ENCODE measurements at places on chromosomes 16 and 17.

- no peak for DNase-seq
Observed at GRCh38 chr17:7313088-7313889, 1.9 kb downstream of the GPS2 start.

- DNase-seq = no peak
Observed at GRCh38 chr16:11386054-11386680, 40.9 kb downstream of the RMI2 start.

GRCh38 chr17:56581635-56582627, 11.6 kb upstream of the NOG start:
- no peak for DNase-seq

DNA sequence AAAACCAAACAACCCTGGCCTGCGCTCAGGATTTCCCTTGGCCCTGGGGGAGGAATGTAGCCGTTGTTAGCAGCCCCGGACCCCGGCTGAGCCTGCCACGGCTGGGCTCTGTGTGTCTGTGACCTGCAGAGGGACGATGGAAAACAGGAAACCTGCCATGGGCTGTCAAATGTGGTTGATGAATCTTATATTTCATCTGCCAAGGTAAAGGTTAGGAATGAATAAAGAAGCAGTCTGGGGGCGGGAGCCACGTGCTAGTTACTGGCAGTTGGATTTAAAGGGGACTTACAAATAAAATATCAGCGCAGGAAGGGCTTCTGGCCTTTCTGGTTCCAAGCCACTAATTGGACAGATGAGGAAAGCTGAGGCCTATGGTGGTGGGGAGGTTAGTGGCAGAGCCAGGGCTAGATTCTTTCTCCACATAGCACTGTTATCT, at the start of gene KRT23:
KRT23 (minus strand) TSS at position 263 of the 436 bp plus-strand sequence. CDS start 1,043 bp downstream, outside the sequence.
- peak; percentile 16 for DNase-seq

DNA sequence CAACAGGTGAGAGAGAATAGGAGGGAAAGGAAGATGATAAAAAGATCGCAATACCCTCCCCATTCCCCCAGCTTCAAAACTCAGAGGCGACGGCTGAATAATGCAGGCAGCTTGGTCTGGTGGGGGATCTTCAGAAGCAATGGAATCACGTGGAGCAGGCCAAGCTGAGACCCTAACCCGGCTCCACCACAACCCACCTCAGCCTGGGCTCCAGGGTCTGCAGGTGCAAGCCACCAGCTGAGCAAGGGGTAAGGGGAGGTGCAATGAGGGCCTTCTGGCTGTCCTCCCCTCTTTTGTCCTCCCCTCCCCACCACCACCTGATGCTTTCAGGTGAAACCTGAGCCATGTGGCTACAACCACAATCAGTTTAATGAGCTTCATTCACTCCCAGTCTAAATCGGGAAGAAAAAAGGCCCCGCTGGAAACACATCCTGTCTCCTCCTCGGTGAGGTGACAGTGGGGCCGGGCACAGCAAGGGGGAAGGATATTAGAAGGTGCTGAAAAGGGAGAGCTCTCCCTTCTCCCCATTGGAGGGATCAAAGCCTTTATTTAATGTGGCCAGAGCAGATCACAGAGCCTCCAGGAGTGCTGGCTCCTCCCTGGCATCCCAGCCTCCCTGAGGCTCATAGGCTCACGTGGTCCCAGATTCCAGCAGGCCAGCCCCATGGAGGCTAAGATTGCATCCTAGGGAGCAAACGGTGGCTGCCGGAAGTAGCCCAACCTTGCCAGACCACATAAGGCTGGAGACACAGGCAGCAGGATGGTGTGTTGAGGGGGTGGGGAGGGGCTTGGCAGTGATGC, 261.0 kb downstream of the SOX9 start:
- no peak for DNase-seq

GRCh38 chr17:4498461-4499397, at the start of gene SPNS2:
SPNS2 (plus strand) TSS chr17:4498881; CDS start chr17:4499048, 167 bp downstream.
- DNase-seq = peak; percentile 78

GRCh38 chr16:56911771-56912571, 20.0 kb upstream of the HERPUD1 start:
- DNase-seq = peak; percentile 27

DNA sequence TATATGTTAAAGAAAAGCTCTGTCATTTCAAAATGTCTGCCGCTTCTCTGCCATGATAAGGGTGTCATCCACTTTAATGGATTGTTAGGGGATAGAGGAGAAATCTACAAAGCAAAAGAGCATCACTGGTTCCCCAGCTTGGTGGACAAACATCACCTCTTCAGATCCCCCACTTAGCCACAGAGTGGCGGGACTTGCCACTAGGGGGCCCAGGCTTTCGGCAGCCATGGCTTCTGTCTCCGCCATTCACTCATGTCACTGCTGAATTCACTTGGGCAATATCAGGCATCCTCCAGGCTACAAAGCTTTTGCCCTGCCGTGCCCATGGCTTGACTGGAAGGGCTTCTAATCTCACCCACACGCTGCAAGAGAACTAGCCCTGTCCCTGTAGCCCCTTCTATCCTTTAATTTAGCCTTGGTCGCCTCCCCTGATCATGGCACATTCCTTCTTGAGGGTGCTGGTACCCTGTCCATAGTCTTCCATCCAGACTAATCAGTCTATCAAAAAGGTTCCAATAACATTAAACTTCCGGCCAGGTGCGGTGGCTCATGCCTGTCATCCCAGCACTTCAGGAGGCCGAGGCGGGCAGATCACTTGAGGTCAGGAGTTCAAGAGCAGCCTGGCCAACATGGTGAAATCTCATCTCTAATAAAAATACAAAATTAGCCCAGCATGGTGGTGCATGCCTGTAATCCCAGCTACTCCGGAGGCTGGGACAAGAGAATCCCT, 34.7 kb downstream of the SBK1 start:
- peak; percentile 66 for DNase-seq

- peak; percentile 48 for DNase-seq
Observed at GRCh38 chr17:4142107-4142900, 526 bp downstream of the ZZEF1 start.

DNA sequence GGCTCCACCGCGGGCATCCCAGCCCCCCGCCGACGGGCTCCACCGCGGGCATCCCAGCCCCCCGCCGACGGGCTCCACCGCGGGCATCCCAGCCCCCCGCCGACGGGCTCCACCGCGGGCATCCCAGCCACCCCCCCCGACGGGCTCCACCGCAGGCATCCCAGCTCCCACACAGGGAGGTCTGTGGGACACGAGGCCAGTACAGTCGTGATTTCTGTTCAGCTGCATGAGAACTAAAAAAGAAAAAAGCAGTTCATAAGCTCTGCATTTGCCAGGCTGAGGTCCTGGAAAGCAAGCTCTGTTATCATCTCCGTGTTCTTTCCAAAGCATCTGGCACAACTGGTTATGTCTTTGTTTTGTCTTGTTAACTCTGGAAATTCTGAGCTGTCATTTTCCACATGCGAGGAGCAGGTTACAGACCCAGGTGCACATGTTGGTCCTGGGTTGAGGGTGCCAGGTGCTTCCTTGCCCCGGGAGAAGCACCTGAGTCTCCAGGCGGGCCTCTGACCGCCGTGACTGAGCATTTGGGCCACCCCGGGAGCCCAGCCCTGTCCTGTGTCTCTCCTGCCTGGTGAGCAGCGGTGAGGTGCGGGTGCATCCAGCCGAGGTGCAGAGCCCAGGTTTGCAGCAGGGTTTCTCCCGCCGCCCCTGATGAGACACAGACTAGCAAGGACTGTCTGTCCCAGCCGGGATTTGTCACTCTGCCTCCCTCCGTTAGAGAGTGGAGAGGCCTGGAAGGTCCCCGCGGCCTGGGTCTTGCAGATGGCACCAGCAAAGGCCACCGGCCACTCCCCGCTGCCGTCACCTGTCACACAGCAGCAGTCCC, 9.9 kb upstream of the WFIKKN1 start:
- DNase-seq = no peak

DNA sequence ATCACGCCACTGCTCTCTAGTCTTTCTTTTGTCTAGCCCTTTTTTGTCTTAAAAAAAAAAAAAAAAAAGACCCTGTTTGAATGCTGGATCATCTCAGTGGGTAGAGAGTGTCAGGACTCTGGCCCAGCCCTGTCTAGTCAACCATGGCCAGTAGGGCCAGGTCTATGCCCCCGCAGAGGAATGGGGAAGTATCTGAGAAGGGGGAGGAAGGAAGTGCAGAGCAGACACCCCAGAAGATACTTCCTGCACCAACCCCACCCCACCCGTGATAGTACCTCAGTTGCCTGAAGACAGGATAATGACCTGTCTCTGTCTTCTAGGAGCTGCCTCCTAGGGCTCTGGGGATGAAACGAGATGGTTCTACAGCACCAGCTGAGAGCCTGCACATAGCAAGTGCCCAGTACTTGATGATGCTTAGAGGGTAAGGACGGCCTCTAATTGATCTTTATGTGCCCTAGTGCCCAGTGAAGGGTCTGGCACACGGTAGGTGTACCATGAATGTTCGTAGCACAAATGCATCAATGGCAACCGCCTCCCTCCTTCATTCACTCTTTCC, 55.4 kb downstream of the ABAT start:
- DNase-seq = no peak
